LoVo (cell line): ENCODE measurements at places on chromosomes 2 and 18.

- DNase-seq: no peak
Observed at GRCh38 chr2:204542982-204543608, 2.2 kb upstream of the PARD3B start.

- no peak for DNase-seq
Observed at GRCh38 chr18:62767321-62767720, 52.0 kb downstream of the PHLPP1 start.

GRCh38 chr2:183522489-183523266 is 398.4 kb downstream of the NUP35 start:
- DNase-seq: no peak

- DNase-seq: no peak
Observed at GRCh38 chr2:39686456-39686855, 20.7 kb downstream of the TMEM178A start.

- DNase-seq: no peak
Observed at GRCh38 chr2:96863575-96864342, 5.9 kb upstream of the ANKRD39 start.

GRCh38 chr2:42053791-42054701 is 6.2 kb downstream of the PKDCC start:
- DNase-seq: no peak

GRCh38 chr2:172293952-172294351 is 133.4 kb upstream of the ITGA6 start:
- DNase-seq: peak; percentile 9

- DNase-seq: no peak
Observed at GRCh38 chr18:5175378-5175777, 21.7 kb downstream of the AKAIN1 start.

DNA sequence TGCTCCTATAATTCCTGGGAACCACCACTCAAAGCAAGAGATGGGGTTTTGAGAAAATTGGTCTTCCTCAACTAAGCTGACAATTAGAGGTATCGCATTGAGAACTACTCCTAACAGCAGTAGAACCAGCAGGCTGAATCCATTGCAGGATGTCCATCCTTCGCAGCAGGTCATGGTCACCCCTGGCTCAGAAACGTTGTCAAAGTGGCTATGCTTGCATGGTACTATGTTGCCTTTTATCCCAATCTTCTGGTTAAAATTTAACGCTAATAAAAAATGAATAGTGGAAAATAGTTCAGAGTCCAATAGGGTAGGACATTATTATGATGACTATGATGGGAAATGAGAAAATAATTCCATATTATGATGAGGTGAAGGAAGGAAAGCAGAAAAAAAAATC is at the start of gene TM4SF20:
Gene TM4SF20, minus strand, starts transcription at position 212 of the 400 bp plus-strand sequence. Its CDS starts 38 bp downstream, at position 174.
- no peak for DNase-seq

GRCh38 chr18:9926223-9926894 is 12.5 kb downstream of the VAPA start:
- no peak for DNase-seq

DNA sequence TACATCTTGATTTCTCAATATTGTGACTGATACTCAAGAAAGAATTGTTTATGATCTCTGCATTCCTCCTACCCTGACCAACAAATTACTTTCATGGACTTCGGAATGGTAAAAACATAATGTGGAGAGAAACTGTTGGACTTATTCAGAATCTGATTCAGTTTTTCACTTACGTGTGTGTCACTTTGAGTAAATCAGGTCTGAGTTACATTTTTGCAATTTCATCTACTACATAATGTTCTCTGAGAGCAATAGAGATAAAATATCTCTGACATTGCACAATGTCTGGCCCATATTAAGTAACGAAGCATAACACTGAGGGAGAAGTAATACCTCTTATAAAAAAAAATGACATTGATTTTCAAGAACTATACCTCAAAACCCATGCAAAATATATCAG is 1337.9 kb upstream of the CHAC2 start:
- no peak for DNase-seq

GRCh38 chr18:75162467-75162866 is 46.5 kb downstream of the PTGR3 start:
- DNase-seq: no peak

- no peak for DNase-seq
Observed at GRCh38 chr2:207044379-207045362, 105.4 kb downstream of the CPO start.

GRCh38 chr2:55035716-55036115 is 14.5 kb downstream of the RTN4 start:
- no peak for DNase-seq

GRCh38 chr18:38940475-38940862 is 1374.9 kb upstream of the CELF4 start:
- no peak for DNase-seq

GRCh38 chr2:220015576-220015975 is 388.1 kb downstream of the SLC4A3 start:
- DNase-seq: no peak
